ENCODE measurements at places on chromosomes 11 and 22.

- DNase-seq: peak; percentile 90
Observed at GRCh38 chr22:41939981-41940831, 6.7 kb downstream of the CENPM start.

GRCh38 chr22:43066844-43067385 is 22.3 kb downstream of the TTLL1 start:
- DNase-seq: no peak

DNA sequence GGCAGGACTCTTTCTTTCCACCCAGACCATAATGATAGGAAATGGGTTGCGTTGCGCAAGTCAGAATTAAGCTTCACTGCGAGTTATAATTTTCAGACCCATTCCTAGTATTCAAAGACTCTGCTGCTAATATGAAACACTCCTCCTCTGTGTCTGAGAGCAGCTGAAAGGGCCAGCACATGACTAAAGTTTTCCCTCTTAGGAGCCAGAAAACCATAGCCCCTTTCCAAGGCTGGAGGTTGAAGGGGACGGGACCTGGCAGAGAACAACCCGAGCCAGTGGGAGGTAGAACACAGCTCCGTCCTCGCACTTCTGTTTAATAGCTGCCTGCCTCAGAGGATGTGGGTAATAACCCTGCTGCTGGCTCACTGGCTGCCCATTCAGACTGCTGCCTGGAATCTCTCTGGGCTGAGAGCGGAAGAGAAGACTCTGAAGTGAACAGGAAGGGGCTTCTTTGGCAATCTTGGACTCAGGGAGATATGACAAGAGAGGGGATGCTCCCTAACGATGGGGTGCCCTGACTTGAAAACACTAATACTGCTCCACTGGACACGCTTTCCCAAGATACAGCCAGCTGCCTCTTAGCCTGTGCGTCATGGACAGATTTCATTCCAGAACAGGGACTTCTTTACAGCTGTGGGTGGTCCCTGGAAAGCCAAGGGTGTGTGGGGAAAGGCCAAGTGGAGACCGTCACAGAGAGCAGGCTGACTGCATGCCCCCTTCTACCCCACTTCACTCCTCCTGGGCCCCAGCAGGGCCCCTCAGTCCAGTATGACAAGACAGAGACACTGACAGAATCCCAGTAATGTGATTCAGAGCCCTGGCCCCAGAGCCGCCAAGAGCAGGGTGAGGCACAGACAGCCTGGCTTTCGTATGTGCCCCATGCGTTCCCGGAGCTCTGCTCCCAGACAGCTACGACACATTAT is 156.9 kb downstream of the FEZ1 start:
- no peak for DNase-seq

- DNase-seq: peak; percentile 59
Observed at GRCh38 chr11:13487661-13488030, 8.2 kb downstream of the PTH start.

DNA sequence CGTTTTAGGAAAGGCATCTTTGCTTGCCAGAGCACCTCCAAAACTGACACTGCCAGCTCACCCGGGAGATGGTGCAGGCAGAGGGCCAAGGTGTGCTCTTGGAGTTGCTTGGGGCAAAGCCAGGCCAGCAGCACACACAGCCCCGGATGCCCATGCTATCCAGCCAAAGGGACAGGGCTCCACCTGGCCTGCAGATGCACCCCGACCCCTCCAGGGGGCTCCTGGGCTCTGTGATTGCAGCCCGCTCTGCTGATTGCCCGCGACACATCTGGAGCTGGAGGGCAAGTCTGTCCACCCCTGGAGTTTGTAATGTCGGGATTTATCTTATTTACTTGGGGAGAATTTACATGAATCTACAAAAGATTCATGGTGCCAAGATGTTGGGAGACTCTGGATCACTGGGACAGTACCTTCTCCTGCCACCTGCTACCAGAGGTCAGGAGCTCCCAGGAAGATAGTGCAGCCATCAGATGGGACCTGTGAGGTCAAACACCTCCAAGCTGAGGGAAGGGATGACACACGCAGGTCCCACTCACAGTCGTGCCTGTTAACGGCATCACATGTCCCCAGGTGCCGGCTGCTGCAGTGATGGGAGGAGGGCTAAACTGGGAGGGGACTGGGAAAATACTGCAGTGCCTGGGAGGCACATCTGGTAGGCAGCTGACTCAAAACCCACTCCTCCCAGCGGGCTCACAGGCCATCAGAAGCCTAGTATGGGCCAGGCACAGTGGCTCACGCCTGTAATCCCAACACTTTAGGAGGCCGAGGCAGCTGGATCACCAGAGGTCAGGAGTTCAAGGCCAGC is 17.2 kb downstream of the CBX7 start:
- DNase-seq: no peak

DNA sequence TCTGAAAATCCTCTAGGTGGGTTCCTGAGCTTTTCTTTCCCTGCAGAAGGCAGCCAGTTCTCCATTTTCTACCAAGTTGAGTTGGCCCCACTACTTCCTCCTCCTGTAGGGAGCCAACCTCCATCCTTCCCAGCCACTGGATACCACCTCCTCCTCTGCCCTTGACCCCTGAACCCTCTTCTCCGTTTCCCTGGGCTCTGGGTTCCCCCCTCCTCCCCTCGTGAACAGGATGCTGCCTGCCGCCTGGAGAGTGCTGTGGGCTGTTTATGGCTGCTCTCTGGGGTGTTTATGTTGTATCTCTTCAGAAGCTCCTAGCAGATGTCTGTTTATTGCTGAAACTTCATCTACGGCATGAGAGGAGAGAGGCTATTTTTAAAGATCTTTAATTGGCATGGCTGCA is 8.6 kb downstream of the MICAL2 start:
- DNase-seq: peak; percentile 35

DNA sequence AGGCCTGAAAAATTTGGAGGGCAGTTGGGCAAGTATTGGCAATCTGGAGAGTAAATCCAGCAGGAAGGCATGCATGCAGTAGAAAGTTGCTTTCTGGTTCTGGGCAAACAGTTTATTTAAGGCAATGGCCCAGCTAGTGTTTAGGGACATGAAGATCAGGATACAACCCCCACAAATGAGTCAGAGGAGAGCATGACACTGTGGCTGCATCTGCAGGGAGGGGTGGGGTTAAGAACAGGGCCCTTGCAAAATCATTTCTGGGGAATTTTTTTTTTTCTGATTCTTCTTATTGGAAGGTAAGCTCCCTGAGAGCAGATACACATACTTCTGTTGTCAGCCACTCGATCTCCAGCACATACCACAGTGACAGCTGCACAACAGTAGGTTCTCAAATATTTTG is 61.1 kb downstream of the FDX1 start:
- no peak for DNase-seq

GRCh38 chr22:49042877-49043859 is 784.5 kb downstream of the BRD1 start:
- no peak for DNase-seq

GRCh38 chr22:35615156-35615555 is 2.0 kb downstream of the MB start:
- no peak for DNase-seq

DNA sequence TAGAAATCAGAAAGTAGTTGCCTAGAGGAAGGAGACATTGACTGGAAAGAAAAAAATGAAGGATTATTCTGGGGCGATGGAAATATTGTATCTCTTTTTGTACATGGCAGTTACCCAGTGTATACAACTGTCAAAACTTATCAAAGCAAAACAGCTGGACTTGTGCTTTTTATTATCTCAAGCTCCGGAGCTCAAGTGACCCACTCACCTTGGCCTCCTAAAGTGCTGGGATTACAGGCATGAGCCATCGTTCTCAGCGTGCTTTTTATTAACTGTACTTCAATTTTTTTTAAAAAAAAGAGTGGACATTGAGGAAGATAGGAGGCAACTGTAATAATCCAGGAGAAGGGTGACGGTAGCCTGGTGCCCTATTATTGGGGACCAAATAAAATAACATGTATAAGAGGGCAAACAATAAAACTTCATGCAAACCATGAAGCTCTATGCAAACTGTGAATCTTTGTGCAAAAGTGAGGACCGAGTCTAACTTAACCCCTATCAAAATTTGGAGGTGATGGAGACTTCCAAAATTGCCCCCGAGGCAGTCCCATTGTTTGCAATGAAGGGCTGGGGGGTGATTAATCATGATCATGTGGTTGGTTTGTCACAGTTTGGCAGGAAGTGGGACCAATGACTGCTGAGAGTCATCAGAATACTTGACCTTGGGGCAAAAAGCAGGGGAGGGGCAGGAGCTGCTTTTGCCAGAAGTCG is 23.5 kb downstream of the FZD4 start:
- no peak for DNase-seq

GRCh38 chr22:37549704-37550059 is 10.6 kb upstream of the CDC42EP1 start:
- no peak for DNase-seq

- DNase-seq: no peak
Observed at GRCh38 chr22:25709758-25710157, 32.2 kb upstream of the MYO18B start.

GRCh38 chr11:119795690-119796089 is 66.7 kb upstream of the NECTIN1 start:
- no peak for DNase-seq

GRCh38 chr22:47054231-47055072 is 292.0 kb downstream of the TBC1D22A start:
- DNase-seq: no peak

GRCh38 chr11:125086633-125087296 is 23.7 kb downstream of the SLC37A2 start:
- DNase-seq: no peak

DNA sequence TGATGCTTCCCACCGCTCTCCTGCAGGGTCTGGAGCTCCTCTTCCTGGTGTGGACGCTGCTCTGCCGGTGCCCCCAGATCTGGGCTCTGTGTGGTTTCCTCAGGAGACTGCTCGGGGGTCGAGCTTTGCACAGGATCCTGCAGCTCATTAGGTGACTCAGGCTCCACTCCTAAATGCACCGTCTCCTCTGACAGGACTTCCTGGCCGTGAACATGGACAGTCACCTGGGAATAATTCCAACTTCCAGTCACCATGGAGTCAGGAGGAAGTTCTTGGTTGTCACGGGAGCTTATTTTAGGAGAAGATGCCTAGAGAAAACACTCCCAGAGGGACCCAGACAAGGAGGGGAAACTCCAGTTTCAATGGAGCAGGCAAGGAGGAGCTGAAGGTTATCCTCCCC is 11.9 kb downstream of the ZNF202 start:
- DNase-seq: no peak

DNA sequence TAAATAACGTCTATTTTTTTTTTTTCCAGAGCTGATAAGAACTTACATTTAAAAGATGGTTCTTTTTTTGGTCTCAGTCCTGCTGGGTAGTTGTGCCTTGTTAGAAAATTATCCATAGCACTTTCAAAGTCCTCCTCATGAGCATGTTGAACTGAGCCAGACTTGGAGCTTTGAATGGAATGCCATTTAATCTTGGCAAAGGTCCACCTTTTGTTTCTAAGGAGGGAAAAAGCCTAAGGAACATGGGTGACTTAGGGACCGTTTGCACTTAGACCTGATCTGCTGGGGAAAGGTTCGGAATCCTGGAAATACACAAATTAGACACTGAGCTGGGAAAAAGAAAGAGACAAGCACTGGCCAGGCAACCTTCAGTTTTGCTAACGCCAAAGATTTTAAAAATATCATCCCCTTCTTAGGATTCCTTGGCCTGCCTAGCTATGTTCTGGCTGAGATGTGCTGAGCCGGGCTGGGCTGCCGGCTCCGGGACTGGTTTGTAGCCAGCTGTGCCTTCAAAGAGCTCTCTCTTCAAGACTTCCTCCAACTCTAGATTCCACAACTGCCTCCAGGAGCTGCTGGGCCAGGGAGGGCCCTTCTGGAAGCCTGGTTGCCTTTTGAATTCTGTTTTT is 67.4 kb downstream of the ENDOD1 start:
- DNase-seq: no peak

DNA sequence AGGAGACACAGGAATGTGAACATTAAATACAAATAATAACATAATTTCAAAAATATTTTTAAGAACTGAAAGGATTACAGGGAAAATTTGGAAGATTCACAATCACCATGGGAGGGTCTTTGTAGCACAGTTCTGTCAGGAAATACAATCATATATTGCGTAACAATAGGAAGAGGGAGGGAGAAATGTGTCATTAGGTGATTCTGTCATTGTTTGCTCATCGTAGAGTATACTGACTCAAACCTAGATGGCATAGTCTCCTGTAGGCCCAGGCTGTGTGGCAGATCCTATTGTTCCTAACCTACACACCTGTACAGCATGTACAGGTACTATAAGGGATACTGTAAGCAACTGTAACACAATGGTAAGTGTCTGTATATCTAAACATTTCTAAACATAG is 330.4 kb downstream of the BRD1 start:
- no peak for DNase-seq

- DNase-seq: no peak
Observed at GRCh38 chr11:134475951-134476350, 63.9 kb upstream of the B3GAT1 start.

DNA sequence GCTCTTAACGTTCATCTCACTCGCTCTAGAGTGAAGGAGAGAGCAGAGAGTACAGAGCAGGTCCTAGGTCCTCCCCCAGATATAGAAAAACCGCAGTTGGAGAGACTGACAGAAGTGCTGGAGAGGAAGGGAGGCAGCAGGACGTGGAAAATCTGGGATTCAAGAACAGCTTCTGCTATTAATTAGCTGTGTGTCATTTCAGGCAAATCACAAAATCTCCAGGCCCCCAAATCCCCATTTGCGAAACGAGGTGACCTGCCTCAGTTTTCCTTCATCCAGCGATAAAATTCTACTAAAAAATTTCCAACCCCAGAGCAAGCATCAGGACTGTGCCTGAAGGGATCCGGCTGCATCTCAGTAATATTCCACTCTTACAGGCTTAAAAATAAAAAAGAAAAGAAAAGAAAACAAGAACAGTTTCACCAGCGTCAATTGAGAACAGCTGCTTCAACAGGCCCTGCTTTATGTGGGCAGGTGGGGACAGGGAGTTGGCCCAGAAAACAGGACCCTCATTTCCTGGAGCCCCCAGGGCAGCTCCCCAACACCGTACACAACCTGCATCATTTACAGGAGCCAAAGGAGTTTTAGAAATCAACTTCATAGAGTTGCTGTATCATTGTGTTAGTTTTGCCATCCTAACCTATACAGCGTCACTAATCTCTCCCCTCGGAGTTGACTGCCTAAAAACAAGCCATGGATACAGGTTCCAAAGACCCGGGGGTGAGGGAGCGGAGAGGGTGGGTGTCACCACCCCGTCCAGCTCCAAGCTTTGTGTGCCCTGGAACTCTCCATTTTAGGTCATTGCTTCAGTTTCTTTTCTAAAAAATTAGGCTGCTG is 2.3 kb upstream of the MALAT1 start:
- no peak for DNase-seq

DNA sequence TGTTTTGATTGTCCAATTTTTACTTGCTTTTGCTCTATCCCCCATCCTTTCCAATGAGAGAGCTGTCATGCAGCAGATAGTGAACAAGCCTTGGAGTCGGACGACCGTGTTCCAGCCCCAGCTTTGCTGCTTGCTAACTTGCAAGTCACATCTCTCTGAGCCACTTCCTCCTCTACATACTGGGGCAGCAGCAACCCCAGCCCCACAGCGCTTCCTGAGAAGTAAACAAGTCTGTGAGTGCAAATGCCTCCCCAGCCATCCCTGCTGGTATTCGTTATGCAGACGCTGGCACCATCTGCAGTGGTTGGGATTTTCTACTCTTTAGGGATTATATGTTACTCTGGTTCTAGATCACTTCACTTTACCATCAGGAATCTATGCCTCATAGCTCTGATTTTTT is 35.0 kb downstream of the TPBGL start:
- DNase-seq: peak; percentile 13

Data from DMS153 (cell line).